Left renal pelvis (tissue), 4 donors: ENCODE measurements at places on chromosomes 2 and 18. TPM values are rescaled to one million over a fixed set of nuclear protein-coding genes. Genes with fewer than 3 reads are reported as not detected.

Gene INSIG2
- polyA plus RNA-seq = 27.2 TPM

Gene SATB2
- polyA plus RNA-seq = 13.0 TPM

DNA sequence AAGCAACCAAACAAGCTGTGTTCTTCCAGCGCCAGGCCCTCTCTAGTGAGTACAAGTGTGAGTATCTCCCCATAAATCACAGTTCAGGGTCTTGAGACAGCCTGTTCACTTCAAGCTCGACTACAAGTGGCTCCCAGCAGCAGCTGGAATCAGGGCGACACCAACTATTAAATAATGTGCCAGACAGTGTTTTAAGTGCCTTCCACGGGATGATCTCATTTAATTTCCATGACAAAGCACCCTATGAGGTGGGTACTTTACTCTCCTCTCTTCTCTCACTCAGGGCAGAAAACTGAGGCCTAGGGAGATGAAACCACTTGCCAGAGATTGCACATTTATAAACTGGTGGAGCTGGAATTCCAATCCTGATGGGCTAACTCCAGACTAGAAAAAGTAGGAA is 2.6 kb upstream of the FAM136A start:
- no peak for DNase-seq

GRCh38 chr2:199191461-199191860 is 266.3 kb downstream of the SATB2 start:
- no peak for DNase-seq

DNA sequence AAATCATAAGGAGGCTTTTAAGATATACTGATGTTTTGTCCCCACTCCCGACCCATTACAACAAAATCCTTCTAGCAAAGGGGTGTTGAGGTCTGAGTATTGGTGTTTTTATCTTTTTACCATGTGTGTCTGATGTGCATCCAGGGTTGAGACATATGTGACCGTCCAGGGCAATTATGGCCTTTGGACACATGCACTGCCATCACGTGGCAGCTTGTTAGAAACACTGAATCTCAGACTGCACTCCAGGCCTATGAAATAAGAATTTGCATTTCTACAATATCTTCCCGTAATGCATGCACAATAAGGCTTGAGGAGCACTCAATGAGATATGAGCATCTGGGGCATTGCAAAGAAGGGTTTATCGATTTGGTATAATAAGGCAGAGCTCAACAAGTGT is 235.1 kb upstream of the ZNF804A start:
- no peak for DNase-seq

DNA sequence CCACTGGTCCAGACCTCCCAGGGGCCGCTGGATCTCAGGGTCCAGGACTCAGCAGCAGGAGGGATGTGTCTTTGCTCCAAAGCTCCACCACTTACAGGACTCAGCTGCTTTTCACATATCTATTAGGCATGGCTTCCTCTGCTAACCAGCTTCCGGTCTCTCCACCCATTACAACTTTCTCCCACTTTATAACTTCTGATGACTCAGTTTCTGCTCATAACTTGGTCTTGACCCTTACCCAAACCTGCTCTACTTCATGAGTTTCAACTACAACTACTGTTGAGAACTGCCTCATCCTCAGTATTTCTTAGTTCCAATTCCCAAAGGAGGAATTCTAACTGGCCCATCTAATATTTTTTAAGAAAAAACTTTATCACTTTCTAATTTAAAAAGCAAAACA is 17.2 kb downstream of the SULT1C2 start:
- no peak for DNase-seq

DNA sequence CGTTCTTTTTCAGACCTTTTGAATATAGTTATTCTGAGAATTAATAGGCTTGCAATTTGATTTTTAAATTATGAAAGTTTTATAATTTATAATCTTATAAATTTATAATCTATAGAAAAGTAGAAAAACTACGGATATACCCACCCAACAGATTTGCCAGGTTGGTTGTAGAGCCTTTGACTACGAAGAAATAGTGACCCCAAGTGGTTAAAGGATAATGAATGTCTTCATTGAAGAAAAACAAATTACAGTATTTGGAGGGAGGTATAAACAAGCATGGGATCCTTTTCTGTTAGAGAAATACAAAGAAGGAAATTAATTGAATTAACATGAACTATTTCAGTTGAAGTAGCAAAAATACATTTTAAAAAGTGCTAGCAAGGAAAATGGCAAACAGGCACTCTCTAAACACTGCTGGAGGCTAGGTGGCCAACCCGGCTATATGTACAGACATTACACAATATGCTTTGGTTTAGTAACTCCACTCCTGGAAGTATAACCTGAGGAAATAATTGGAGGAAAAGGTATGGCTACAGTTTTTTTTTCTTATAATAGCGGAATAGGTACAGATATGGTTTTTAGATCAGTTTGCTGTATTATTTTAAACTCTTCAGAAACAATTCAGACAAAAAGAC is 110.9 kb downstream of the MIB1 start:
- no peak for DNase-seq

- no peak for DNase-seq
These were observed 107.3 kb downstream of the MYO1B start for GRCh38 chr2:191352536-191352935.
